ENCODE measurements at places on chromosomes 6 and 20. TPM values are rescaled to one million over a fixed set of nuclear protein-coding genes. Genes with fewer than 3 reads are reported as not detected.

BPIFB1 gene
- not detected for total RNA-seq

HEY2 gene
- total RNA-seq: 3.2 TPM

DYNLT2 gene
- total RNA-seq: 2.2 TPM

GRIK2 gene
- 7.8 TPM for total RNA-seq

CCDC170 gene
- total RNA-seq: 2.6 TPM

LTB gene
- total RNA-seq: 1.6 TPM

TAPBP gene
- total RNA-seq: 50.2 TPM

E2F1 gene
- total RNA-seq: 1.4 TPM

STMND1 gene
- not detected for total RNA-seq

SIRPB1 gene
- total RNA-seq: 10.5 TPM

CLVS2 gene
- total RNA-seq: not detected

FILIP1 gene
- 6.4 TPM for total RNA-seq
